Activated CD4-positive, alpha-beta T cell treated with anti-CD3 and anti-CD28 coated beads, Interleukin-2, amount 50 U/mL, for 4 hours (primary cell): ENCODE measurements at places on chromosomes 1 and 21.

GRCh38 chr1:201456499-201457309, 12.3 kb downstream of the PHLDA3 start:
- DNase-seq = no peak

GRCh38 chr1:183872403-183872802, 67.5 kb downstream of the RGL1 start:
- DNase-seq = no peak

DNA sequence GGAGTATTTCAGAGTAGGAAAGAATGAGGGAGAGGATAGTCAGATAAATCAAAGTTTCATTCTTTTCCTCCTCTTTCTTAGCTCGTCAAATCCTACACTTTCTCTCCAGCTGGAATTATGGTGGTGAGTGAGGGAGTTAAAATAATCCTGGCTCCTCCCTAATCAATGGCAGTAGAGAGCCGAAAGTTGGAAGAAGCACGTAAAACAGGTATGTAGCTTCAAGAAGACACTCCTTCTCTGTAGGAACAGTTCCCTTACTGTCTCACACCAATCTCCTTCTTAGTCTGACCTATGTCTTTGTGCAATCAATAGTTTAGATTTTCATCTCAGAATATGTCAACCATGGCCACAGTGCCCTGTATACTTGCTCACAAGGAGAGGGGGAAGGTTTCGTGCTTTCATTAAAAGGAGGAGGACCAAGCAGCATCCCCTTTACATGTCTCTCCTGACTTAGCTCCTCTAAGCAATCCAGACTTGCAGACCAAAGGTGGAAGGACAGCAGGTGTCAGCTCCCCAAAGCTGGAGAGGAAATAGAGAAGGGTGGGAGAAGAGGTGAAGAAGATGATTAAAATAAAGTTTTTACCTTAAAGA, 878 bp downstream of the MINDY1 start:
- no peak for DNase-seq

GRCh38 chr1:161258439-161259344, at the start of gene PCP4L1:
Gene PCP4L1 (plus strand): TSS chr1:161258745. CDS start chr1:161258975, 230 bp downstream.
- DNase-seq = no peak

GRCh38 chr1:200359610-200360163, 50.1 kb downstream of the ZNF281 start:
- DNase-seq = no peak

DNA sequence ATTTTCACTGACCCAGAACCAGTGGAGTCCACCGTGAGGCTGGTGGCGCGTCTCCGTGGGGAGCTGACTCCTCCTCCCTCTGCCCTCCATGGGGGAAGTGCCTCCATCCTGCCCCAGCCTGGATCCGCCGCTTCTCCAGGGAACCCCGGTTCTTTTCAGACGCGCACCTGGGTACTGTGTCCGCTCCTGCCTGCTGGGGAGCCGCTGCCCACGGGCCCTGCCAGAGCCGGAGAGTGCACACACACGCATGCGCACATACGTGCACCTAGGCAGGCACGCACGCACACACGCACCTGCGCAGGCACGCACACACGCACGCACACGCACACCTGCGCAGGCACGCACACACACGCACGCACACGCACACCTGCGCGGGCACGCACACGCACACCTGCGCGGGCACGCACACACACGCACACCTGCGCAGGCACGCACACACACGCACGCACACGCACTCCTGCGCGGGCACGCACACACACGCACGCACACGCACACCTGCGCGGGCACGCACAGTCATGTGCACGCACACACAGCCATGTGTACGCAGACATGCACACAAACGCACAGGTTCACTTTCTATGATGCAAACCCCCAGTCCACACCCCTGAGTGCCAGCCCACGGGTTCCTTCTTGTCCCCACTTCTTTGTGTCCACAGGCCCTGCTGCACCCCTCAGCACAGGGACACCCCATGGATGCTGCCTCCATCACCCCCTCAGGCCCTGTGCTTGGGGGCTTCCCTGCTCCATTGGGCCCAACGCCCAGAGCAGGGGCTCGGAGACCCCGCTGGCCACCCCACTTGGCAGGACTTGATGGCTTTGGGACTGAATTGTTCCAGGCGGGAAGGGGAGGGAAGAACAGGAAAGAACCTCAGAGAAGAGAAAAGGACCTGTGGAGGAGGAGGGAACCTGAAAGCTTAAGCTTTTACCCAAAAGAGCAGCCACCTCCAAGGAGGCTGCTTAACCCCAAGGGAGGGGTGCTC, 42.7 kb downstream of the MORN1 start:
- no peak for DNase-seq

- no peak for DNase-seq
These were observed 6.9 kb downstream of the CSRP1 start for GRCh38 chr1:201499795-201500669.

DNA sequence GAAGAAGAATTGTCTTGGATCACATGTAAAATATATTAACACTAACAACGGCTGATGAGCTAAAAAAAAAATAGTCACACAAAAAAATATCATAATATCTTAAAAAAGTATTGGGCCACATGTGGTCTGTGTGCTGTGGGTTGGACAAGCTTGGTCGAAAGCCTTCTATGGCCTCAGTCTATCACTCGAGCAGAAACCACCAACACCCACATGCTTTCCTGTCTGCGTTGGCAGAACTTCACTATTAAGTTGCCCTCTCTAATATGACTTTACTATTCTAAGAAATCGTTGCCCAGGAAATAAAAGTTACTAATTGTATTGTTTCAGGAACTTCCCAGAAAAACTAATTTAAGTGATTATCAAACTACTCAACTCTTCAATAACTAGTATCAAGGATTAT, 28.2 kb upstream of the ETS2 start:
- no peak for DNase-seq

GRCh38 chr1:200671235-200671786, 1.6 kb upstream of the DDX59 start:
- DNase-seq = no peak

DNA sequence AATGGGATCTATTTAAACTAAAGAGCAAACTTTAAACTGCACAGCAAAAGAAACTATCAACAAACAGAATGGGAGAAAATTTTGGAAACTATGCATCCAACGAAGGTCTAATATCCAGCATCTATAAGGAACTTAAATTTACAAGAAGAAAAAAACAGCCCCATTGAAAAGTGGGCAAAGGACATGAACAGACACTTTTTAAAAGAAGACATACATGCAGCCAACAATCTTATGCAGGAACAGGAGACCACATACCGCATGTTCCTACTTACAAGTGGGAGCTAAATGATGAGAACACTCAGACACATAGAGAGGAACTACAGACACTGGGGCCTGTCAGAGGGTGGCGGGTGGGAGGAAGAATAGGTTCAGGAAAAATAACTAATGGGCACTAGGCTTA, 149.6 kb downstream of the RPS6KC1 start:
- DNase-seq = no peak

DNA sequence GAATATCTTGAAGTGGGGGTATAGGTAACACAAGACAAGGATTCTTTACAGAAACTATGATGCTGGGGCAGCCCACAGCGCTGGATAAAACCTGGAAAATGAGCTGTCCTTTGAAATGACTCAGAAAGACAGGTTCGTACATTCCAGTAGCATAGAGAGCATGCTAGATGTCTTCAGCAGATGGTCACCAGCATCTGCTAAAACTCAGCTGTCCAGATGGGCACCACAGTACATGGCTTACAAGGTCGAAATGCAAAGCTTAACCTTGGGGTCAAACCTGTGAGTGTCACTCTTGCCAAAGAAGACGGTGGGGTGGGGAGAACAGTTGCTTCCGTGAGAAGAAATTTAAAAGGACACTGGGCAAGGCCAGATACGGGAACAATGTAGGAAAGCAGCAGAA, 41.3 kb upstream of the TRIM45 start:
- no peak for DNase-seq

DNA sequence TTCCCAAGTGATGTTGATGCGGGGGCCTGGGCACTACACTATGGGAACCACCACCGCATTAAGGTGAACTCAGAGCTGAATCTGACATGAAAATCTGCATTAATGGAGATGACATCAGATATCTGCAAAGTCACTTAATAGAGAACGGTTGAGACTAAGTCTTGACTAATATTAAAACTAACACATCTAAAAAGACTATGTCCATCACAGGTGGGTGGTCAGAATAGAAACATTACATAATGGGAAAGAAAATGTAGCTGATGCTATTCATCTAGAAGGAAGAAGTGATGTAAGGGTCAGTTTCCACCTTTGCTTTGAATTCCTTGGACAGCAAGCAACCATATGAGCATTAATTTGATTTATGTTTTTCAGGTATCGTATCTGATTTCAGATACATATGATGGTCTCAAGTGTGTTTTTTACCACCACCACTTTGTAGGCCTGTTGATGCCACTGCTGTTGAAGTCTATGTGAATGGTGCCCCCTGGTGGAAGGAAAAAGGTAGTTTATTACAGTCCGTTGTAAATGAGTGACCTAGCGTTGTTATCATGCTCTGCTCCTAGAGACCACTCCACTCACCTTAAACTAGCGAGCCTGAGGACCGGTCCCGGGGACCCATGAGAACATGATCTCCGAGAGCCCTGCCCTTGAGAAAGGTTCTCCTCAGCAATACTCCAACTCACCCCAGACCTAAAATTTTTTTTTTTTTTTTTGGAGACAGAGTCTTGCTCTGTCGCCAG, 73.5 kb downstream of the BACH1 start:
- peak; percentile 18 for DNase-seq

DNA sequence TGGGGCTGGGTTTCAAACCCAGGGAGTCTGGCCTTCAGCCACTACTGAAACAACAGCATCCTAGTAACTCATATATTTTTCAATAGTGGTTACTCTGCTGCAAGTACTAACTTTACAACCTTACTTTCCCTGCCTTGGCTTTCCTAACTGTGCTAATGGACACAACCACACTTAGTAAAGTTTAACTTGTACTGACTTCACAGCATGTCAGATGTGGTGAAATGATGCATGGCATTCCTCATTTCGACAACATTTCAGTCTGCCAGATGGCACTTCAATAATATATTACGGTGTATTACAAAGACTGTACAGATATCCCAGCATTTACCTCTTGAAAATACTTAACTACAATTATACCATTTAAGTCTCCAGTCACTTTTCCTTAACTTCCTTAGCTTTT, 27.8 kb downstream of the LRRC7 start:
- no peak for DNase-seq

GRCh38 chr1:101262060-101262459, 25.2 kb downstream of the S1PR1 start:
- no peak for DNase-seq

DNA sequence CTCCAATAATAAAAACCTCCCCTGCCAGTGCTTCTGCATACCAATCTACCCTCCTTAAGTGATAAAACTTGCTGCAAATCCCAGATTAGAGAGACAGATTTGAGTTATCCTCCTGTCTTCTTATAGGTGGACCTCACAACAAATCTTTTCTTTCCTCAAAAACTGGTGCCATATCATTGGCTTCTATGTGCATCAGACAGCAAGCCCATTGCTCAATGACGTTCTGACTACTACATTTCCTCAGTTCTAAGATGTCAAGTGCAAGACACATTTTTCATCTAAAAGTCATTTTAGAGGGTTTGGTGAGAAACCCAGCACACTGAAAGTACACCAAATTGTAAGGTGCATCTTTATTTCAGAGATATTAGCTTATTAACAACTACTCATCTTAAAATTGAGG, 107.8 kb upstream of the VAV3 start:
- no peak for DNase-seq

- no peak for DNase-seq
These were observed 5.4 kb downstream of the MEAF6 start for GRCh38 chr1:37509181-37509580.

- peak; percentile 37 for DNase-seq
These were observed 552 bp upstream of the ZNF496 start for GRCh38 chr1:247332215-247332622.

DNA sequence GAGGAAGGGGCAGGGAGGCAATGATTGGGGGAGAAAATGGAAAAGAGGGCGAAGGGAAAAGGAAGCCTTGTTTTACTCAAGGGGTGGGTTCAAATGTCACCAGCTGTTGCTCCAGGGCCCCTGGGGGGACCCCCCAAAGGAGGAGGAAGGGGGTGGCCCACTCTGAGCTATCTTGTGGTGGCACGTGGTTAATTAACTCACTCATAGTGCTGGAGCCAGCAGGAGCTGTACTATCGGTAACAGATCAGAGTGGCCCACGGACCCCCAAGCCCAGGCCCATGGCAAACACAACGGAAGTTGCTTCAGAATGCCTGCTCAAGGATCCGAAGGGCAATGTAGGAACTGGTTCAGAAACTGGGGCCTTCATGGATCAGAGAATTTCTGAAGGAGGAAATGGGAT, 7.2 kb downstream of the TFF2 start:
- no peak for DNase-seq

DNA sequence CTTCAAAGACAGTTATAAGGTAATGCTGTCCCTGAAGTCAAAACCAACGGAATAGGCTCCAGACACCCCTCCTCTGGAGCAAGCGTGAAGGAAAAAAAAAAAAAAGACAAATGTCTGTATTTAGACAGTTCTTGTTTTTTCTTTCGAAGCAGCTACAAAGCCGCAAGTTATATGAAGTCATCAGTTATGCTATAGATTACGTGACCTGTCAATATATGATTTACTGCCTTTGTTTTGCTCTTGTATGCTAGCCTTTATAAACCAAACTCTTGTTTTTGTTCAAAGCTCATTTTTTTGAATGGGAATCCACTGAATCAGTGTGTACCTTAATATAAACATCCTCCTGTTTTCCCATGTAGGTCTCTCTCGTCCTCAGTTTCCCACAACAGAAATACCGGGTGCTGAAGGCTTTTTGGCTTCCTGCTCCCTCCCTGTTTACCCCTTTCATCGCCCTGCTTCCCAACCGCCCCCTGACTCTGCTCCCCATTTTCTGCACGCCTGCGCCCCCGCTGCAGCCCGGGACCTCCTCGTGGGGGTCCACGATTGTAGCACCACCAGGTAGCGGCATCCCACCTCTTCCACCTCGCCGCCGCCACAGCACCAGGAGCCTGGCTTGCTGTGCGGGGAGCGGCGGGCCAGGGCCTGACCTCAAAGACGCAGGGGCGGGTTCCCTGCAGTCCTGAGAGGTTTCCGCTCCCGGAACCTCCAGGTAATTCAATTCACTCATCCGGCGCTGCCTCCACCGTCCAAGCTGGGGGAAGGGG, 5.2 kb upstream of the ZNF678 start:
- no peak for DNase-seq

- no peak for DNase-seq
These were observed 21.6 kb upstream of the TRAF5 start for GRCh38 chr1:211305044-211305443.

DNA sequence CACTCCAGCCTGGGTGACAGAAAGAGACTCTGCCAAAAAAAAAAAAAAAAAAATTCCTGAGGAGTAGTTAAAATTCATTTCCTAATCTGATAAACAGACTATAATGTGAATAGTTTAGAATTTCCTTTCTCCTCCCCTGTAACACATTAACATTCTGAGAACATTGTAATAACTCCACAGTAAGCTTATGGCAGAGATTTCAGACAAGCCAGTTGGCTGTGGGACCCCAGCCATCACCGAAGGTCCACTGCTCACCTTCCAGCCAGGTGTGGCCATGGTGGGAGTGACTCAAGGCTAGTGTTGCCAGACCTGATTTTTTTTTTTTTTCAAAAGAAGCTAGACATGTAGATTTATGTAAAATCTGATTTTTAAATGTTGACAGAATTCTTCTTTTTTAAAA, 11.8 kb downstream of the KANK4 start:
- DNase-seq = no peak
